IMR-90 (cell line): ENCODE measurements at places on chromosomes 3 and 15. TPM values are rescaled to one million over a fixed set of nuclear protein-coding genes. Genes with fewer than 3 reads are reported as not detected.

The GREM1 gene
- 848 and 1,032 TPM in 2 replicates for total RNA-seq

- H3K4me3 ChIP-seq: no peak overlapping the region
- H3K27me3 ChIP-seq: peaks cover 4% of the 10 kb centered on the region
- no peaks in the 10 kb centered on the region for H3K4me1 ChIP-seq
- no peak overlapping the region for H3K27ac ChIP-seq
- 0 out of 2 replicates have a peak, but pooled peaks cover 1% of the 10 kb centered on the region for H3K36me3 ChIP-seq
- no peak for DNase-seq
Observed at GRCh38 chr3:4809922-4810321, 169.3 kb upstream of the BHLHE40 start.

The APBA2 gene
- 27.8 and 33.0 TPM in 2 replicates for total RNA-seq

GRCh38 chr15:55387027-55387426 lies 21.1 kb downstream of the CCPG1 start:
- no peak for DNase-seq
- H3K4me3 ChIP-seq: no peak overlapping the region
- H3K36me3 ChIP-seq: no peaks in the 10 kb centered on the region

- peak; percentile 21 for DNase-seq
- peaks cover 5% of the 10 kb centered on the region; the same call in 1 of the 2 replicates for H3K4me1 ChIP-seq
- H3K27ac ChIP-seq: peak overlapping the region; percentile 3; the same call in 1 of the 2 replicates
- no peaks in the 10 kb centered on the region for H3K36me3 ChIP-seq
- H3K27me3 ChIP-seq: peaks cover 3% of the 10 kb centered on the region; the same call in 1 of the 2 replicates
Observed at GRCh38 chr3:58237941-58238681, 519 bp downstream of the ABHD6 start.

The RLBP1 gene
- not detected in 2 replicates for total RNA-seq

DNA sequence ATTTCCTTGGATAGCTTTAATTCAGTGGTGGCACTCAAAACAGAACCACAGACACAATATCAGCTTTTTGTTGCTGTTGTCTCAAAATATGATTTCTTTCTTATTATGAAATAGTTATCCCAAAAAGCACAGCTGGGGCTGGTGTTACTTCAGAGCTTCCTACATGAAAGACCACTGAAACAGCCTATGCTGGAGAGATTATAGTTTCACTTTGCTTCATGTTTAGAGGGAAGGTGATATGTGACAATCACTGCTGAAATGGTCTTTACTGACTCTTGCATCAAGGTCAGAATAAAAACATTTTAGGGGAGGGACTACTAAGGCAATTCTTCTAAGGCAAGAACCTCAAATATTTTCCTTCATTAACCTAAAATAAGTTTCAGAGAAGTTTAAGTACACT lies 190.7 kb downstream of the TNIK start:
- no peak overlapping the region for H3K27ac ChIP-seq
- peaks cover 2% of the 10 kb centered on the region; the same call in 1 of the 2 replicates for H3K4me1 ChIP-seq
- no peak overlapping the region for H3K4me3 ChIP-seq
- DNase-seq: no peak
- no peaks in the 10 kb centered on the region; the same call in 1 of the 2 replicates for H3K27me3 ChIP-seq

The GOLGA6D gene
- total RNA-seq: not detected in 2 replicates

The PLSCR5 gene
- total RNA-seq: not detected in 2 replicates

The SERPINI2 gene
- not detected in 2 replicates for total RNA-seq

- no peaks in the 10 kb centered on the region for H3K36me3 ChIP-seq
- no peak overlapping the region for H3K4me3 ChIP-seq
- no peak for DNase-seq
- H3K4me1 ChIP-seq: no peaks in the 10 kb centered on the region
- H3K27me3 ChIP-seq: no peaks in the 10 kb centered on the region
Observed at GRCh38 chr3:153331676-153332075, 169.7 kb downstream of the RAP2B start.

GRCh38 chr15:40146037-40146436 lies 14.8 kb upstream of the BUB1B start:
- H3K36me3 ChIP-seq: no peaks in the 10 kb centered on the region
- peaks cover 5% of the 10 kb centered on the region for H3K27me3 ChIP-seq
- H3K4me1 ChIP-seq: no peaks in the 10 kb centered on the region
- H3K4me3 ChIP-seq: no peak overlapping the region
- no peak overlapping the region for H3K27ac ChIP-seq
- DNase-seq: peak; percentile 57

DNA sequence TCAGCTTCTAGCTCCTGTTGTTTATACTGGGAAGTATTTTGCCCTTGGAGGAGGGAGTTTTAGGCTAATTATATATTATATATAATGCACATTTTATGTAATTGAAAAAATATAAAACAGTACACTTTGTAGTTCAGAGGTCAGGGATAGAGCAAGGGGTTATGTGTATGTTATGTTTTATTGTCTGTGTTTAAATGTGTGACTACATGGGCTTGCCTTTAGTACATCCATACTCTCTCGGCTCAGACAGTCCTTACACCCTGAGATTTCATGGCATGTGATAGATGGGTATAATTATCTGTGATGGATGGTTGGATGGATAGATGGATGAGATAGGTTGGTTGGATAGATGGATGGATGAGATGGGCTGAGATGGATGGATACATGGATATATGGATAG lies 17.4 kb upstream of the ST3GAL6 start:
- H3K27ac ChIP-seq: no peak overlapping the region
- no peak overlapping the region for H3K4me3 ChIP-seq
- H3K4me1 ChIP-seq: no peaks in the 10 kb centered on the region
- H3K27me3 ChIP-seq: no peaks in the 10 kb centered on the region; the same call in 1 of the 2 replicates
- no peak for DNase-seq

The PATL2 gene
- not detected in 2 replicates for total RNA-seq

DNA sequence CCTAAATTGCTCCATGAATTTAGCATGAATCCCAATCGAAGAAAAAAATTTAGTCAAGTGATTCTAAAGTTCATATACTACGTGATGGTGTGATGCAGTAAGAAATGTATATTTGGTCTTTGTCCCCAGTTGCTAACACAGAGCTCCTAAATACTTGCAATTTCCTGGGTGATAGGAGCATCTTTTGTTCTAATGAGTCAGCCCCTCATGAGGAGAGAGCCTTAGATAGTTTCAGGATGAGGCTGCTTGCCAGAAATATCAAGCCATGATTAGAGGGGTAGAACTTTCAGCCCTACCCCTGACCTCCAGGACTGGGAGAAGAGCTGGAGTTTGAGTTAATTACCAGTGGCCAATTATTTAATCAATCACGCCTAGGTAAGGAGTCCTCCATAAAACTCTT lies 170.2 kb downstream of the PDE8A start:
- peak; percentile 22 for DNase-seq
- H3K4me3 ChIP-seq: no peak overlapping the region
- H3K27me3 ChIP-seq: peaks cover 7% of the 10 kb centered on the region

DNA sequence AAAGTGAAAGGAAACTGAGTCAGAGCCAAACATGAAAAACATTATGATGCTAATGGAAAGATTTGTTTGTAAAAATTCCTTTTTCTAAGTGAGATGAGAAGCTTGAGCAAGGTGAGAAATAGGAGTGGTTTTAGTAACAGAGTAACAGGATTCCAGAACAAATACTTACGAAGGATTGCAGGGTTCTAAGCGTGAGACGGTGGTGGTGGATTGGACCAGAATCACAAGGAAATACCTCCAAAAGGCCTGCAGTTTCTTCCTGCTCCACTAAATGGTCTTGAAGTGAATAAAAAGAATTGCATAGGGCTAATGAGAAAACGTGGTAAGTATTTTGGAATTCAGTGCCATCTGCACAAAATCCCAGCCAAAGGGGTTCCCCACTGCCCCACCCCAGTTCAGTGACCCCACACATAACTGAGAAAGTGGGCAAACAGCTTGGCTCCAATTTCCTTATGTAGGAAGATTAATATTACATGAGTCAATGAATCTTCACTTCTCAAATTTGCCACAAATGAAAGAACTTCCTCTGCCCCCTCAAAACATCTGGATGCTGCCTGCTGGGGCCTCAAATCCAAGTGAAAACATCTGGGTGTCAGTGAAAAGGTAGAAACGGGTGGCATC lies 283.8 kb upstream of the NR2F2 start:
- peaks cover 3% of the 10 kb centered on the region for H3K4me1 ChIP-seq
- H3K36me3 ChIP-seq: no peaks in the 10 kb centered on the region
- no peak for DNase-seq
- H3K27me3 ChIP-seq: no peaks in the 10 kb centered on the region
- H3K27ac ChIP-seq: no peak overlapping the region; the same call in 1 of the 2 replicates

The PLCB2 gene
- 0.18 and 0.28 TPM in 2 replicates for total RNA-seq

The TEX55 gene
- not detected in 2 replicates for total RNA-seq

DNA sequence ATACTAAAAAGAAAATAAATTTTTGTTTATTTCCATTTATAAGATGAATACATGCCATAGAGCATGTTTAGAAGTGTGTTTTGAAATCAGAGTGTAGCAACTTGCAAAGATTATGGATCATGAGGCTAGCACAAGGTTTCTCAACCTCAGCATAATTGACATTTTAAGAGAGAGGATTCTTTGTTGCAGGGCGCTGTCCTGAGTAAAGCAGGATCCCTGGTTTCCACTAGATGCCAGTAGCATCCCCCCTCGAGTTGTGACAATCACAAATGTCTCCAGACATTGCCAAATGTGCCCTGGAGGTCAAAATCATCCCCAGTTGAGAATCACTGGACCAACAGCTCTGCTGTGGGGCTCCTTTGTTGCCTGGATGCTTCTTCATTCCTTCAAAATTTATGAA lies 128.5 kb upstream of the RBMS3 start:
- no peak overlapping the region for H3K27ac ChIP-seq
- no peaks in the 10 kb centered on the region for H3K4me1 ChIP-seq
- no peak overlapping the region for H3K4me3 ChIP-seq
- no peaks in the 10 kb centered on the region for H3K27me3 ChIP-seq
- no peak for DNase-seq

- H3K27ac ChIP-seq: no peak overlapping the region
- no peaks in the 10 kb centered on the region for H3K27me3 ChIP-seq
- H3K36me3 ChIP-seq: no peaks in the 10 kb centered on the region
- H3K4me3 ChIP-seq: no peak overlapping the region
- no peaks in the 10 kb centered on the region for H3K4me1 ChIP-seq
Observed at GRCh38 chr3:75896265-75896664, 110.9 kb upstream of the ZNF717 start.

DNA sequence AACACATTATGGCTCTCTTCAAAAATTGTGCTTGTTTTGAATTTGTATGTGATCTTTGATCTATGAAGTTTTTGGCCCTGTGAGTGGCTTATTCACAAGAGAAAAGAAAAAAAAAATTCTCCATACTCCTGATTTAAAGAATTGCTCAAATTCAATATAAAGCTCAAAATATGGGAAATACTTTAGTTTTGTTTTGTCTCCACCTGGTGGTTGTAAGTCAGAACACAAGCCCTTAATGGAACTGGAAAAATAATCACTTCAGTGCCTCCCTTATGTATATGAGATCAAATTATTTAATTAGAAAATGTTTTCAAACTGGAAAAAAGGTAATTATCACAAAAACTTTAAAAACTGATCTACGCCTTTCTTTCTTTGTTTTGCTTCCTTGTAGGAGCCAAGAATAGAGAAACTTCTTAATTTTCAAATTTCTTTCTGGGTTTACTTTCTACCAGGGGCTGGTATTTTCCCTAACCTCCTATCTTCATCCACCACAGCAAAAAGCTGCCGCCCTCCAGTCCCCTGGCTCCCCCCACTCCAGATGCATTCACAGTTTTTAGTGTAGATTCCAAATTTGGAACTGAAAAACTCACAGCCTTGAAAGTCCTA lies 50.6 kb downstream of the SERP1 start:
- peak; percentile 60 for DNase-seq
- H3K36me3 ChIP-seq: no peaks in the 10 kb centered on the region
- H3K27ac ChIP-seq: no peak overlapping the region
- H3K4me1 ChIP-seq: peaks cover 2% of the 10 kb centered on the region; the same call in 1 of the 2 replicates
- H3K4me3 ChIP-seq: no peak overlapping the region
- H3K27me3 ChIP-seq: no peaks in the 10 kb centered on the region

DNA sequence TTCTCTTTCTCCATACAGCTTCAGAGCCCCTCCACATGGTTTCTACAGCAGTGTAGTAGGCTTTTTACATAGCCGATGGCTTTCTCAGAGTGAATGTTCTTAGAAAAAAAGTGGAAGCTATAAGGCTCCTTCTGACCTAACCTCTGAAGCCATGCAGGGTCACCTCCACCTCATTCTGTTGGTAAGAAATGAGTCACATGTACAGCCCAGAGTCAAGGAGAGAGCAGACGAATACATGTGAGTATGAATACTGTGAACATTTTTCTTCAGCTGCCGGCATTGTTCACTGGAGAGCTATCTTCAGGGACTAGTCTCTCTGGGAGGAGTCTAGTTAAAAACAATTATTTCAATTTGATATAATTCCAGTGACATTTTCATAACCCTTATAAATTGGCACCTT lies 68.2 kb upstream of the THRB start:
- H3K27me3 ChIP-seq: no peaks in the 10 kb centered on the region
- no peak overlapping the region for H3K27ac ChIP-seq
- H3K4me1 ChIP-seq: no peaks in the 10 kb centered on the region

The SST gene
- not detected in 2 replicates for total RNA-seq

The REC114 gene
- total RNA-seq: not detected in 2 replicates

GRCh38 chr3:58152225-58153015 lies 58.4 kb downstream of the DNASE1L3 start:
- DNase-seq: no peak
- no peak overlapping the region for H3K4me3 ChIP-seq
- H3K27ac ChIP-seq: no peak overlapping the region
- H3K27me3 ChIP-seq: no peaks in the 10 kb centered on the region
- peaks cover 2% of the 10 kb centered on the region; the same call in 1 of the 2 replicates for H3K4me1 ChIP-seq
- H3K36me3 ChIP-seq: peaks cover 76% of the 10 kb centered on the region

DNA sequence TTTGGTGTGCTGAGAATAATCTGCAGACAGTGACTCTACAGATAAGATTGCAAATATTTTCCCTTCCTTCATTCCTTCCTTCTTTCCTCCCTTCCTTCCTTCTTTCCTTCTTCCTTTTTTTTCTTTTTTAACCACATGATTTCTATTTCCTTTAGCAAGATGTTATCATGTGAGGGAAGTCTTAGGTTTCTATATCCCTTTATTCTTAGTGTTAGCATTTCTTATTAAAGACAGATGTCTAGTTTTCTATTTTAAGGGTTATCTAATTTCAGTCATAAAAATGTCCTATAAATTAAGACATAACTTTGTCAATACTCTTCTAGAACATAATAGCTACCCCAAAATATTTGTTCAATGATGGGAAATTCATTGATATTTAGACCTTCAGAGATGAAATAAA lies 470.9 kb downstream of the LPP start:
- peaks cover 13% of the 10 kb centered on the region for H3K4me1 ChIP-seq
- no peak overlapping the region for H3K27ac ChIP-seq
- H3K27me3 ChIP-seq: no peaks in the 10 kb centered on the region

DNA sequence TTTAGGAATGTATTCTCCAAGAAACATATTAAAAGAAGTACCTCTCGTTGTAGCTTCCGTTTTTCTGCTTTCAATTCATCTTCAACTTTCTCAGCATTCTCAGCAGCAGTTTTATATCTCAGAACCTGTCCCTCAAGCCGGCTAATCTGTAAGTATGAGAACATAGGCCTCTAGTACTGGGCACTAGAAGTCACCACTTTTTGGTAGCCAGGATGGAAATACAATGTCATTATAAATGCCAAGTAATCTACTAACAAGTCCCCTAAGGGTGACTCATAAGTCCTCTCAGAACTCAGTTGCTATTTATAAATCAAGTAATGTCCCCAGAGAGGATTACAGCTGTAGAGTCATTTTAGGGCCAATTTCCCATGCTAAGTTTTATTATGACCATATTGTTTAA lies 61.1 kb downstream of the MLH1 start:
- no peaks in the 10 kb centered on the region for H3K27me3 ChIP-seq
- H3K4me1 ChIP-seq: peaks cover 13% of the 10 kb centered on the region
- peaks cover 40% of the 10 kb centered on the region for H3K36me3 ChIP-seq
